ENCODE measurements at places on chromosomes 16 and 17. TPM values are rescaled to one million over a fixed set of nuclear protein-coding genes. Genes with fewer than 3 reads are reported as not detected.

The TEX14 gene
- 0.29 TPM for total RNA-seq

The CA5A gene
- total RNA-seq = not detected

The DLX4 gene
- 1.7 TPM for total RNA-seq

The KLHL10 gene
- not detected for total RNA-seq

The ABCC12 gene
- total RNA-seq = 0.03 TPM

The TAC4 gene
- total RNA-seq = not detected

The C17orf67 gene
- 1.5 TPM for total RNA-seq

The IRF8 gene
- 0.53 TPM for total RNA-seq

The GNGT2 gene
- total RNA-seq = 0.75 TPM

The WFDC1 gene
- not detected for total RNA-seq

Measured in A549 treated with GW870086 at 1 μM for 4 hours (cell line).